Mesothelial cell of epicardium (in vitro differentiated cells): ENCODE measurements at places on chromosomes 5 and 9.
A peak's percentile ranks its signal among the peaks of the same experiment; 100 is the strongest.

GRCh38 chr5:168334695-168335094 lies 43.2 kb downstream of the WWC1 start:
- peak; percentile 71 for DNase-seq

DNA sequence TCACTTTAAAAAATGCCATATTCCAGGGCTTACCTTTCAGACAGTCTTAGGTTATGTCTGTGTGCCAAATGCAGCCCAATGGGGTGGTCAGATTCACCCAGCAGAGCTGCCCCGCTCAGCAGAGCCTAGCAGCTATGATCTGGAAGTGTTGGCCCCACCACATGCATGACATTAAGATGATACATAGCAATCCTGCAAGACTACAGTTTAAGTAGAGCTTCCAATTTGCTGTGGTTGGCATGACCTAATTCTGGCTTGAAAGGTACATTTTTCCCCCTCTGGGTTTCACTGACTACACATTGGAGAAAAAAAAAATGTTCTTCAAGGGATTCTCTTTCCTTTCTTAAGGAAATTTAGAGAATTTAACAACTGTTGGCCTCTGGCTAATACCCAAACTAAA lies 22.5 kb downstream of the MEF2C start:
- no peak for DNase-seq

- DNase-seq, result no peak
These were observed 88.5 kb upstream of the ANKH start for GRCh38 chr5:14960120-14960462.

GRCh38 chr9:33661176-33661575 lies 134.2 kb upstream of the PRSS3 start:
- DNase-seq, result no peak

DNA sequence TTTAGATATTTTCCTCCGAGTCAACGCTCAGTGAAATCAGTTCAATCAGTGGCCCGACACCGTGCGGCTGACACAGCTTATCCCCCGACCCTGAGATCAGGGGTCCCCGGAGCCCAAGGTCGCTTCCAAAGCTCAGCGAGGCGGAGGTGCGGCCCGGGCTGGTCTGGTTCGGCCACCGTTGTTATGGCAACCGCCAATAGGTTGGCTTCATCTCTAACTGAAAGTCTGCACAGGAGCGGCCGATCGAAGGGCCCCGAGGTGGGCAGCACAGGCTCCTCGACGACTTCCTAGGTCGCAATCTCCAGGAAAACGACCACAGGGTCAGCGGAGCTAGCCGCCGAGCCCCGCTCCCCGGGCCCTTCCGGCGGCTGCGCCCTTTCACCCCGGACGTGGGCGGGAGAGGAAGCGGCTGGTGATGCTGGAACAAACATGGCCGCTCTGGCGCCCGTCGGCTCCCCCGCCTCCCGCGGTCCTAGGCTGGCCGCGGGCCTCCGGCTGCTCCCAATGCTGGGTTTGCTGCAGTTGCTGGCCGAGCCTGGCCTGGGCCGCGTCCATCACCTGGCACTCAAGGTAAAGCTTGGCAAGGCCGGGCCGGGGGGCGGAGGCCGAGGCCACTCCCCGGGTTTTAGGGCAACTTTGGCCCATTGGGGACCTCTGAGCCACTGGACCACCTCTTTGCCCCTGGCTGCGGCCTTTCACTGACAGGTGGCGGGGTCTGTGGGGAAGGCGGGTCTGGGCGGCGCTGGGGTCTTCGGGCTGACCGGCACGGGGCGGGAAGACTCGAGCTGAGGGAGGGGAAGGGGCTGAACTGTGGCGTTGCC lies at the start of gene GPR107:
Gene GPR107, plus strand, starts transcription at position 403 of the 821 bp plus-strand sequence. Its CDS starts 27 bp downstream, at position 430.
- DNase-seq, result peak; percentile 77

- DNase-seq, result no peak
These were observed 72.2 kb downstream of the PTPDC1 start for GRCh38 chr9:94156348-94157049.

DNA sequence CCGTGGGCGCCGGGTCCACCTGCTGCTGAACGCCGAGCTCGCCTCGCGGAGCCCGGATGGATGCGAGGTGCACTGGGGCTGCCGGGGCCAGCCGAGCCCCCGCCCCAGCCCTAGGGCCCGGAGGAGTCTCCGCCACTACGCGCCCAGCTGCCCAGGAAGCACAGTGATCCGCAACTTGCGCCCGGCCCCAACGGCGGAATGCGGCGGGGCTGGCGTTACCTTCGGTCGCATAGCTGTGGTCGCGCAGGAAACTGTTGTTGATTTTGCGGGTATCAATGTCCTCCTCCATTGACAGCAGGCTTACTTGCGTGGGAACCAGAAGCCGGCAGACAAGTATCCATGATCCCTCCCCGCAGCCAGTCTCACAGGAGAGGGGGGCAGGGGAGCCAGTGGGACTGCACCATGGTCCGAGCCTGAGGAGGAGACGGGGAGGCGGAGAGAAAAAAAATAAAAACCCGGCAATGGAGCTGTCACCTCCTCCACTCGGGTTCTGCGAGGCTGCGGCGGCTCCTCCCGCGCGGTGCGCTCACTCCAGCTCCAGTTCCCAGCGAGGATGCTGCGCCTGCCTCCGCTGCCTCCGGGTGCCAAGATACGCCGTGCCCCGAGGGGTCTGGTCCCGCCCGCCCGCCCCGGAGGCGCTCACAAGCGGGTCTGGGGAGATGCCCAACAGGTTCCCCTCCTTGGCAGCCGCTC lies 628 bp downstream of the PPP2R2B start:
- peak; percentile 70 for DNase-seq

DNA sequence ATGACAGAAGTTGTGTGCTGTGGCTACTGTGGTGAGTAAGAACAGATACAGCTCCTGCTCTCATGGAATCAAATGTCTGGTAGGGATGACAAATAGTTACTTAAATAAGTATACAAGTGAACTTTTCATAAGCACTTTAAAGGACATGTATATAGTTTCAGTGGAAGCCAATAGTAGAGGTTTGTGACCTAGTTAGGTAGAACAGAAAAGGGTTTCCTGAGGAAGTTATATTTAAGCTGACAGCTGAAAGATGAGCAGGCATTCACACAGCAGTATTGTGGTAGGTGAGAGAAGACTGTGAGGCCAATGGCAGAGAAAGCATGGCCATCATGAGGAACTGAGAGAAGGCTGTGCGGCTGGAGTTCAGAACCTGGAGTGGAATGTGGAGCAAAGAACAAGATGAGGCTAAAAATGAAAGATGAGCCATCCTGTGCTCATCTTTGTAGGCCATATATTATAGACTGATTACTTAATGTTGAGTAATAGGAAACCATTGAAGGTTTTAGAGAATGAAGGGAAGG lies 15.4 kb downstream of the FAM174A start:
- no peak for DNase-seq

DNA sequence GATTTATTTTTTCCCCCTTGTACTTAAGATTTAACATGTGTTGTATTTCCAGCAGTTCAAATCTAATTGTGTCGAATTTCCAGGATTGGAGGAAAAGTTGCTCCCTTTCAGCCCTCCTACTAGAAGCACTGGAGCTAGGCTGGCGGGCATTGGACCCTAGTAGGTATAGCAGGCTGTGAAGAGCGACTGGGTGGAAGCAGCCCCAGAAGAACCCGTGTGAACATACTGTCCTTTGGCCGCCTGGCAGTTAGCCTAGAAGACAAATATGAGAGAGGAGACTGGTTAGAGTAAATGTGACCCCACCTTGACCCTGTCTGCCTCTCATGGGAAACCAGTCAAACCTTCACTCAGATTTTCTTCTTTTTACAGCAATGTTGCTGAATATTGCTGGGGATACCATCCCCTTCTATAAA lies 13.9 kb downstream of the ALDOB start:
- DNase-seq, result no peak

- DNase-seq, result no peak
These were observed 177.3 kb downstream of the SMARCA2 start for GRCh38 chr9:2192356-2192979.

DNA sequence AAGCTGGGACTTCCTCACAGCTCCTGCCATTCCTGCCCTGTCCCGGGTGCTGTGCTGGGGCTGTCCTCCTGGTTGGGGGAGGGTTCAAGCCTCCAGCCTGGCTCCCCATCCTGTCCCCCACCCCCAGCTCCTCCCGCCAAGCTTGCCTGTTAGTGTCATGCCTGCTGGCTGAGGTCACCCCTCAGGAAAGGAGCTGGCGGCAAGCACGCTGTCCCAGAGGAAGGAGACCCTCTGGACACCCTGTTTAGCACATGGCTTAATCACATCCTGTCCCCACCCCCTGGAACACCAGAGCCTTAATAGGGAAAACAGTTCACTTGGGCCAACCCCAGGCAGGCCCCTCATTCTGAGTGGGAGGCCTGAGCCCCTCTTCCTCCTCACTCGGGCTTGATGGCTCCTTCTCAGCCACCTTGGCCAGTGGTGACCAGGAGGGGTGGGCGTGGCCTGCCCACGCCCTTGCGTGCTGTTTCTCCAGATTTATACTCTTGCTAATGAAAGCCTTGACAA lies 9.2 kb upstream of the PHYHD1 start:
- no peak for DNase-seq

DNA sequence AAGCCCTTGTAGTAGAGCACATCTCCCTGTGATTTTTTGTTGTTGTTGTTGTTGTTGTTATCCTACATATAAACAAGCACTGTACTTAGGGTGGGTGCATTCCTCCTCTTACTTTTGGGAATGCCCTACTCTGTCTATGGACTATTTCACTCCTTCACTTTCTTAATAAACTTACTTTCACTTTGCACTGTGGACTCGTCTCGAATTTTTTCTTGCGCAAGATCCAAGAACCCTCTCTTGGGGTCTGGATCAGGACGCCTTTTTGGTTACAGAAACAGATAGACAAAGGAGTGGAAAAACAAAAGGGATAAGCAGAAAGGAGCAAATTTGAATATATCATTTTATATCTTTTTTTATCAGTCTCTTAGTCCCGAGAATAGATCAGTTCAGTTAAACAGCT lies 14.4 kb upstream of the PAIP1 start:
- DNase-seq, result no peak

DNA sequence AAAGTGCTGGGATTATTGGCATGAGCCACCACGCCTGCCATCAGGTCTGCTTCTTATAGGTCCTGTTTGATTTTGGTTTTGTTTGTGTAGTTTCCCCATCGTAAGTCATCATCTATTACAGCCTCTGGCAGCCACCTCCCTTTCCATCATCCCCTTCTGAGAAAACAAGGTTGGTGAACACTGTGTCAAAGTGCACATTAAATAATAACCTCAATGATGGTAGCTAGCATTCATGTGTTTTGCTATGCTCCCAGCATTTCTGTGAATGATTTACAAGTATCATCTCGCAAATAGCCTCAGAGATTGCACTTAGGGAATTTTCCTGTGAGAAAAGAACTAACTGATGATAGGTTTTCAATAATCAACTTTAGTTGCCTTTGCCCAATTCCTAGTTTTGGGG lies 9.9 kb downstream of the PRUNE2 start:
- no peak for DNase-seq

DNA sequence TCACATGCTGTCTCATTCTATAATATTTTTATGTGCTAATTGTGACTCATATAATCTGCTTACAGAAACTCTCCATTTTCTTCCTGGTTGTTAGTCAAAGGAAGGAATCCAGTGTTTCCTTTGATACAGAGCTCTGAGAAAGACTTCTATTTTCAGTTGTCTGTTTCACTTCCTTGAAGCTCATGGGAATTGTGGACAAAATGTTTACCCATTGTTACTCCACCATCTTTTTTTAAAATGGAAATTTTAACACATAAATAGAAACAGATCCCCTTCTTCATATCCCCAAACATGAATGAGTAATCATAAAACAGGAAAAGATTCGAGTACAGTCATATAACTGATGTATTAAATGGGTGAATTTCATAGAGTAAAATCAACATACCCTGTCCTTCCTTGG lies 42.0 kb upstream of the KCNN2 start:
- DNase-seq, result no peak

DNA sequence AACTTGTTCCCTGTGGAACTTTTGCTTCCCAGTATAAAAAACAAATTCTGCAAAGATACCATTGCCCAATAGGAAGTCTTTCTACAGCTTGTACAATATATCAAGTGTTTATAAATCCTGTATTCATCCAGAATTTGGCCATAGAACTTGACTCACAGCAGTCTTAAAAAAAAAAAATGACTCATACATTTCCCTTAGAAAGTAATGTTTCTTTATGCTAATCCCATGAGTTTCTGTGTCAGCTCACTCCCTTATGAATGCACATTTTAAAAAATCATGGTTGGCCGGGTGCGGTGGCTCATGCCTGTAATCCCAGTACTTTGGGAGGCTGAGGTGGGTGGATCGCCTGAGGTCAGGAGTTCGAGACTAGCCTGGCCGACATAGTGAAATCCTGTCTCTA lies 89.3 kb upstream of the DMRT1 start:
- DNase-seq, result no peak

DNA sequence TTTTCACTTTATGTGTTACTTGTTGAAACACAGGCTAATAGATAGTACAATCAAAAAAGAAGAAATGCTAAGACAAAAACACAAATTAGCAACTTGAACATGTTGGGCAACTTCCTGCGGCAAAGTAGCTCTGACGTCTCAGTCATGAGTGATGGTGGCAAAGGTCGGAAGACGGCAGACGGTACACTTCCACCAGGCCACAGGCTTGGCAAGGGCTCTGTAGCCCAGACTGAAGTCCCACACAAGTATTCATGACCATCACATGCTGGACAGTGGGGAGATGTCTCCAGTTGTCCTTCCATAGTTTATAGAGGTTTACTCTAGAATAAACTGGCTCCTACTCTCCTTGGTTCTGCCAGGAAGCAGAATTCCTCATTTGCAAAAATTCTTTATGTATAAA lies 831.3 kb downstream of the MTRR start:
- no peak for DNase-seq

DNA sequence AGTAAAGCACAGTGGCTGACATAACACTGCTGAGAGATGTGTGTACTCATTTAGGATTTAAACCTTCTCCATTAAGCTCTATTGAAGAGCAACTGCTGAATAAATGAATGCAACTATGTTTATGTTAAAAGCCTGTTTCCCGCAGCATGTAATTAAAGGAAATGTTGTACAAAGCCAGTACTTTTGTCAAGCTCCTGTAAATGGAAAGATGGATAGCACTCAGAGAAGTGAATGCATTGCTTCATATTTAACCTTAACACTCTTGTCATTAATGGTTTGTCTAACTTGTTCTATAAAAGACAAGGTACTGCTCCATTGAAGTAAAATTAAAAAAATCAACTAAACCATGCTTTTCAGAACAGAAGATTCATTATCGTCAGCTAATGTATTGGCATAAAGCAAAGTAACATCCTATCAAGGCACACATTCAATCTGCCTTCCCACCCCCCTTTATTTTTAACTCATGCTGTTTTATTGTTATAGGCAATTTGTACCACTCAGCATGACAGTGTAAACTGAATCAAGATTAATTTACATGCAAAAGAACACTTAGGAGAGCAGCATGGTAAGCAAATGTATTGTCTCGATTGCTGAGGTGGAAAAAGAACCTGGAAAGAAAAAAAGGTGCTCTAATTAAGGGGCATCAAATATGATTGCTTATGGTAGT lies 240.9 kb upstream of the TBCA start:
- no peak for DNase-seq

- no peak for DNase-seq
These were observed 111.0 kb downstream of the KLHL3 start for GRCh38 chr5:137624786-137625349.

- no peak for DNase-seq
These were observed 176.4 kb upstream of the MRPS30 start for GRCh38 chr5:44632344-44632743.

GRCh38 chr5:140041492-140042392 lies 1.4 kb downstream of the NRG2 start:
- DNase-seq, result no peak

GRCh38 chr5:5234912-5235311 lies 94.8 kb downstream of the ADAMTS16 start:
- no peak for DNase-seq

GRCh38 chr9:103533318-103533717 lies 538.2 kb downstream of the CYLC2 start:
- no peak for DNase-seq
